ENCODE measurements at places on chromosomes 16 and 17.

DNA sequence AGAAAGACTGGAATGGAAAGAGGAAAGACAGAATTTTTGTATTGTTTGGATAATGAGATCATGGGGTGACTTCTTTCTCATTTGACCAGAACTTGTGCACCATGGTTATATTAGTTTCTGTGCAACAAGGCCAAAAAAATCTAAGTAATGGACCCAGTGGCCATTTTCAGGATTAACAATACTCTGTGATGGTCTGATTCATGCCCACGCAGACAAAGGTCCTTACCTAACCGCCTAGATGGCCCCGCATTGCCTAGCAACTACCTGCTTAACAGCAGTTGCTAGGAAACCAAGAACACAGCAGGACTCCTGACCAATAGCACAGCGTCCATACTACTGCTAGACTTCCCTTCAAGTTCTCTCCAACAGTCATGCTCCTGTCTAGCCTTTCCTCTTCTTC is 22.4 kb downstream of the MIS12 start:
- no peak for DNase-seq

GRCh38 chr16:23979441-23979840 is 143.7 kb downstream of the PRKCB start:
- DNase-seq: no peak

- DNase-seq: no peak
These were observed 47.6 kb upstream of the MON1B start for GRCh38 chr16:77143364-77143763.

DNA sequence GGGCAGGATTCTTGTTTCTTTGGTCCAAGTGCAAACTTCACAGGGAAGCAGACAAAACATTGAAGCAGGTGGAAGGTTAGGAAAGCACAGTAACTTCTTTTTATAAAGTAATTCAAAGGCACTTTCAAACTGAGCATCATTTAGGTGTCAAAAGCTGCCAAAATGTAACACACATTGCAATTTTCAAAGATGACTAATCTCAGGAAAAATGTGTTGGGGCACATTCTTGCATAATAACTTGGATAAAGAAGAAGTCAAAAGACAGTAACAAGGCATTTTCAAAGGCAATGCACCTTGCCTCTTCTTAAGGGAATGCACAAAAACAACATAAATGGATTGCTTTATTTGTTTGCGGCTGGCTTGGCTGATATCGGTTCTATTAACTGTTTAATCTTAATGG is 3.6 kb downstream of the KCNJ2 start:
- DNase-seq: no peak

- DNase-seq: no peak
These were observed 8.6 kb downstream of the NEUROD2 start for GRCh38 chr17:39599004-39599664.

Data from activated T-cell treated with anti-CD3 and anti-CD28 coated beads, Interleukin-2, amount 50 U/mL, for 48 hours (primary cell).